A549 treated with CpdA at 1 μM for 4 hours (cell line): ENCODE measurements at places on chromosomes 6 and 20. TPM values are rescaled to one million over a fixed set of nuclear protein-coding genes. Genes with fewer than 3 reads are reported as not detected.

The WFDC8 gene
- total RNA-seq, result not detected in 5 replicates

The GRIK2 gene
- 0.12 to 0.38 TPM (median 0.22 TPM) in 5 replicates for total RNA-seq

The MTFR2 gene
- 9.9 to 12.2 TPM (median 11.5 TPM) in 5 replicates for total RNA-seq

The TRIM10 gene
- total RNA-seq, result not detected in 5 replicates

The MEP1A gene
- total RNA-seq, result not detected in 5 replicates

The PLA2G7 gene
- total RNA-seq, result 0.03 to 0.07 TPM in 2 of 5 replicates, not detected in the others

The CGAS gene
- 5.3 to 7.1 TPM (median 5.5 TPM) in 5 replicates for total RNA-seq

The NR2E1 gene
- 0.03 to 0.09 TPM (median 0.05 TPM) in 3 of 5 replicates, not detected in the others for total RNA-seq

The ADGRF5 gene
- total RNA-seq, result not detected in 5 replicates

The SERPINB6 gene
- total RNA-seq, result 138 to 153 TPM (median 144 TPM) in 5 replicates

The MROH8 gene
- total RNA-seq, result 0.79 to 1.3 TPM (median 0.96 TPM) in 5 replicates

The MRAP2 gene
- total RNA-seq, result 1.1 to 1.5 TPM (median 1.2 TPM) in 5 replicates

The CASS4 gene
- total RNA-seq, result 0.03 to 0.09 TPM (median 0.08 TPM) in 3 of 5 replicates, not detected in the others

The ZSCAN16 gene
- 3.9 to 4.5 TPM (median 4.0 TPM) in 5 replicates for total RNA-seq

The SPATS1 gene
- total RNA-seq, result not detected in 5 replicates

The OXT gene
- total RNA-seq, result not detected in 5 replicates

The TREML2 gene
- not detected in 5 replicates for total RNA-seq

The ZFP57 gene
- not detected in 5 replicates for total RNA-seq

The C6orf89 gene
- 15.5 to 19.3 TPM (median 17.5 TPM) in 5 replicates for total RNA-seq

The TOX2 gene
- total RNA-seq, result 7.8 to 10.3 TPM (median 10.0 TPM) in 5 replicates

The RBM24 gene
- total RNA-seq, result 9.3 to 12.2 TPM (median 11.0 TPM) in 5 replicates

The SLC24A3 gene
- 0.02 to 0.04 TPM in 2 of 5 replicates, not detected in the others for total RNA-seq

The PSMA7 gene
- 472 to 604 TPM (median 579 TPM) in 5 replicates for total RNA-seq

The CCDC167 gene
- total RNA-seq, result 42.1 to 54.4 TPM (median 46.6 TPM) in 5 replicates

The PRSS16 gene
- total RNA-seq, result 3.1 to 4.7 TPM (median 4.0 TPM) in 5 replicates

The SLC17A2 gene
- total RNA-seq, result not detected in 5 replicates

The CRISP2 gene
- not detected in 5 replicates for total RNA-seq
